Umbilical cord (tissue), 2 donors: ENCODE measurements at places on chromosomes 7 and 10.

DNA sequence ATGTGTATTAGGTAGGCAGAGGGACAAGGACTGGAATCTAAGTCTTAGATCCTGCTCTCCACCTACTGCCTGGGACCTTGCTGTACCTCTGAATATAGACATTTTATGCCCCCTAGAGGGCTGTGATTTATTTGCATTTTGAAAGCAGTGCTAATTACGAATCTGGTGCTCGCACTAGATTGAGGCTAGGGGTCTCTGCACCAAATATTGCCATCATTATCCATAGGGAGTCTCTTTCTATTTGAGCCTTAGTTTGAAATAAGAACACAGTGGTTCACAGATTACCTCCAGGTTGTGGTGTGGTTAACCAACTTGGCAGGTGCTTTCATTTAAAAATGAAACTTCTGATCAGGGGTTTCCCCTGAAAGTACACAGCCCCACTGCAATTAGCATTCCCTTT, 41.8 kb downstream of the CNNM1 start:
- no peak for DNase-seq

- no peak for DNase-seq
Observed at GRCh38 chr10:15794569-15794968, 65.7 kb downstream of the MINDY3 start.

- DNase-seq: no peak
Observed at GRCh38 chr10:126073606-126074005, 177.2 kb downstream of the FANK1 start.

DNA sequence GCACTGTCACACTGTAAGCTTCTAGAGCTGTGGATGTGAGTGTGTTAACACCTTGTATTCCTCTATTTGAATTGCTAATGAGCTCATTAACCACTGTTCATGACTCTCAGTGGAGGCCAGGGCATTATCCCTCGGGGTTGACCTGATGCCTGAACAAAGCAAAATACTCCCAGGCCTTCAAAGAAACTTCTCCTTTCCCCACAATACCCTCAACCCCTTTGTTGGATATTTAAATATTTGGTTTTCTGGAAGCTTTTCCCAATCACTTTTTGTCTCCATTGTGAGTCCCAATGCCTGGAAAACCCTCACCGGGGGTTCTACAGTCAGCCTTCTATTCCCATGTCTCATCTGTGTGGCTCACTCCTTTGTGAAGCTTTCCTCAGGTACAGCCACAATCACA, 780.1 kb downstream of the PHTF2 start:
- DNase-seq: no peak

DNA sequence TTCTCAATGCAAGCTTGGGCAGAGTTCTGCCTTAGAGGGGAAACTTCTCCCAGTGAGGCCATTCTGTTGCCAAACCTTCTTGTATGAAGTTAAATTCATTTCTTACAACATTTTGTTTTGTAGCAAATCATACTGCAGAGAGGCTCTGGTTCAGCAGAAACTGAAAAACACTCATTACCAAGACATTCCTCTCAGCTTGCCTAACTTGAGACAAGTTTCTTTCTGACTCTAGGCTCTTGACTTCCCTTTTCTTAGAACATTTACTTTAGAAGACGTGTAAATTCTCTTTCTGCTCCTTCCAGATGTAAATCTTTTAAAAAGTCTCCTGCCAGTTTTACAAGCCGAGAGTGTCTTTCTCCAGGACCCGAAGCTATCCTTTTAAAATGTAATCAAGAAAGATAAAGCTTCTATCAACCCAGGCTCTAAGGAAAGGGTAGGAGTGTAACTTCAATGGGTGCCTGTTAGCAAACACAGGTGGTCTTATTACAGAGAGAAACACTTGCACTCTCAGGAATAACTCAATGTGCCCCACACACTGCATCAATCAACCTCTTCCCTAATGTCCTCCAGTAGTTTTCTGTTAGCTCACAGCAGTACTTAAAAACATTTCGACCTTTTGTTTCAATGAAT, 80.5 kb upstream of the TAS2R16 start:
- peak; percentile 2 for DNase-seq

DNA sequence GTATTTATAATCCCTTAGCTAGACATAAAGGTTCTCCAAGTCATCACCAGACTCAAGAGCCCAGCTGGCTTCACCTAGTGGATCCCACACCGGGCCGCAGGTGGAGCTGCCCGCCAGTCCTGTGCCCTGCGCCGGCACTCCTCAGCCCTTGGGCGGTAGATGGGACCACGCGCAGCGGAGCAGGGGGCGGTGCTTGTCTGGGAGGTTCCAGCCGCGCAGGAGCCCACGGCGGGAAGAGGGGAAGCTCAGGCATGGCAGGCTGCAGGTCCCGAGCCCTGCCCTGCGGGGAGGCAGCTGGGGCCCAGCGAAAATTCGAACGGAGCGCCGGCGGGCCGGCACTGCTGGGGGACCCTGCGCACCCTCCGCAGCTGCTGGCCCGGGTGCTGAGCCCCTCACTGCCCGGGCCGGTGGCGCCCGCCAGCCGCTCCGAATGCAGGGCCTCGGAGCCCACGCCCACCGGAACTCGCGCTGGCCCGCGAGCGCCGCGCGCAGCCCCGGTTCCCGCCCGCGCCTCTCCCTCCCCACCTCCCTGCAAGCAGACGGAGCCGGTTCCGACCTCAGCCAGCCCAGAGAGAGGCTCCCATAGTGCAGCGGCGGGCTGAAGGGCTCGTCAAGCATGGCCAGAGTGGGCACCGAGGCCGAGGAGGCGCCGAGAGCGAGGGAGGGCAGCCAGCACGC, 675.6 kb downstream of the REEP3 start:
- DNase-seq: no peak

- DNase-seq: peak; percentile 88
Observed at GRCh38 chr10:52540479-52540984, 226.5 kb downstream of the DKK1 start.

GRCh38 chr7:132080967-132081668, 495.2 kb downstream of the PLXNA4 start:
- peak; percentile 96 for DNase-seq

GRCh38 chr7:112431803-112432202, 18.5 kb upstream of the IFRD1 start:
- no peak for DNase-seq

- DNase-seq: peak; percentile 75
Observed at GRCh38 chr10:109534193-109534592, 389.1 kb downstream of the XPNPEP1 start.

DNA sequence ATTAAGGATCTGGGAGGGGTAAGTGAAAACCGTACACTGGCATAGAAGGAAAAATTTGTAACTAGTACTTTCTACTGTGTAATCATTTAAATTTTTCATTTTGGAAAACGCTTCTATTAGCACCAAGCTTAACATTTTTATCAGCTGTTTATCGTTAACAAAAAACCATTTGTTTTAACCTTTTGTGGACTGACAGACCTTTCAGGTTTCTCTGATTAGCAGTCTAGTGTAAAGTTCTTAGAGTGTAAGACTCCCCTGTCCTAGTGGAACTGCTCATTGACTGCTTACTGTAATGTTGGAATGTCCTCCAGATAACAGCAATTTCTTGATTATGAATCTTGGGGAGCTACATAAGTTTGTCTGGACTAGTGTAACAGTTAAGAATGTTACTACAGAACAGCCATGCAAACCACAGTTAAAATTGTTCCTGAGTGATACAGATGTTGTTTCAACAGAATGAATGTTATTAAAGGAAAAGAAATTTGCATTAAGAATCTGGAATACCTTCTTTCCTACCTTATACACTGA, 2.0 kb downstream of the DBF4 start:
- no peak for DNase-seq

- DNase-seq: peak; percentile 38
Observed at GRCh38 chr7:151838861-151839381, 38.0 kb downstream of the PRKAG2 start.

DNA sequence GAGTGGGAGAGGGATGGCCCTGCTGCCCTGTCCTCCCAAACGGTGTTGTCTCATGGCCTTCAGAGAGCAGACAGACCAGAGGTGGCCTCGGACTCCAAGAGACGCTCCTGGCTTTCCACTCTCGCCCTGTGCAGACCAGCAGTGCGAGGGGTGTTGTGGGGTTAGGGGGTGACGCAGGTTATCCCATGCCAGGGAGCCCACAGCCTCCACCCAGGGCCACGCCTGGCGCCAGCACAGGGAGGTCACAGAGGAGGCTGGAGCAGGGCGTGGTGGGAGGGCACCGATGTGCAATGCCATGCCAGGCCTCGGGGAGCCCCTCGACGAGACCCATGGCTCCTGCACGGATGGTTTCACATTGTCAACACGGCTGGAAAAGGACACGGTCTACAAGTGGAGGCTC, 52.1 kb downstream of the INPP5A start:
- no peak for DNase-seq

DNA sequence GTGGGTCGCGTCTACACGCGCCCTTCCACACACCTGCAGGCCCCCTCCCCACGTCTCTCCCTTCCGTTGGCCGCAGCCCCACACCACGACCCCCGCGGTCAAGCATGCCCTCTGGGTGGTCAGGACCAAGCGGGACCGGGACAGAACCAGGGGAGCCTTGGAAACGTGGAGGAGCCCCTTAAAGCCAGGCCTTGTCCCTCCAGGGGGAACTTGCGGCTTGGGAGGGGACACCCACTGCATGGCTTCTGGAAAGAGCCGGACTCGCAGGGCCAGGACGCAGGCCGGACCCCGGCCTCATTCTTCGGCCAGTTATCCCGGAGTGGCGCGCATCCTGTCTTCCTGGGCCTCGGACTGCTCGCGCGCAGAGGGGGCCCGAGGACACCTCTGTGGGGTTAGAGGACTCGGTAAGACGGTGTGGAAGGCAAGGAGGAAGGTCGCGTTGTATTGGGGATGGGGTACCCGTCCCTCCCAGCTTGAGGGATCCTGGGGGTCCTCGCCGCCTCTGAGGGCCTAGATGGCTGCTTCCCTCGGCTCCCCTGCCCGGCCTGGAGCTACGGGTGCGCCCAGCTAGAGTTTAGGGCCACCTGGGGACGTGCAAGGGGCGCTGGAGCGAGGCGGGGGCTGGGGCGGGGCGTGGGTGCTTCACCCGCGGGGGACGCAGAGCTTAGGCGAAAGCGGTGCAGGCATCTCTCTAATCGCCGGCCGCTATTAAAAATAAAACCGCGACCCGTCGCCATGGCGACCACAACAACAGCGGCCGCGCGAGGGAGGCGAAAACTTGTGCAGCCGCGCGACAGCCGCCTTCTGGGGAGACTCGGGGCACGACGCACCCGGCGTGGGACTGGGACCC, 1.8 kb upstream of the PDGFA start:
- DNase-seq: peak; percentile 55

GRCh38 chr7:138359870-138360559, 100.0 kb upstream of the TRIM24 start:
- DNase-seq: no peak

DNA sequence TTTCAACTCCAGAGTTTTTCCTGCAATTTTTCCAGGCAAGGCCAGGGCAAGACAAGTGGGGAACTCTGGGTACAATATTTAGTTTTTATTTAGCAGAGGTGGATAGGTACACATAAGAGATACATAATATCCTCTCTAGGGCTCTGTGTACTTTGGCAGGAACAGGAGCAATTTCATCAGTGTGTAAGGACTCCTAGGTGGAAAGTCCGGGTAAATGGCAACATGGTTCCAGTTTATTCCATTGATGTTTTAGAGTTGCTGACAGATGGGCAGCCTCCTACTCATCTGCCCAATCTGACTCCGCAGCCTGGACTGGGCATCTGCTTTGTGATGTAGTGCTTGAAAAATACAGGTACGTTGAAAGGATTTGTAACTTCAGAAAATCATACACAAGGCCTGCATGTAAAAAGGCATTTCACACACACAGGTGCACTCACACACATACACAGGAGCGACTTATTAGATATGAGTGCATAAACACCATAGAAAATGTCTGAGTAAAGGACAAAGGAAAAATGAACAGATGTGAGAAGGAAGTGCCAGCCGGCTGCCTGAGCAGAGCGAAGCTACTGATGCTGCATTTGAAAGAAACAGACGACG, 5.7 kb downstream of the PON1 start:
- no peak for DNase-seq

DNA sequence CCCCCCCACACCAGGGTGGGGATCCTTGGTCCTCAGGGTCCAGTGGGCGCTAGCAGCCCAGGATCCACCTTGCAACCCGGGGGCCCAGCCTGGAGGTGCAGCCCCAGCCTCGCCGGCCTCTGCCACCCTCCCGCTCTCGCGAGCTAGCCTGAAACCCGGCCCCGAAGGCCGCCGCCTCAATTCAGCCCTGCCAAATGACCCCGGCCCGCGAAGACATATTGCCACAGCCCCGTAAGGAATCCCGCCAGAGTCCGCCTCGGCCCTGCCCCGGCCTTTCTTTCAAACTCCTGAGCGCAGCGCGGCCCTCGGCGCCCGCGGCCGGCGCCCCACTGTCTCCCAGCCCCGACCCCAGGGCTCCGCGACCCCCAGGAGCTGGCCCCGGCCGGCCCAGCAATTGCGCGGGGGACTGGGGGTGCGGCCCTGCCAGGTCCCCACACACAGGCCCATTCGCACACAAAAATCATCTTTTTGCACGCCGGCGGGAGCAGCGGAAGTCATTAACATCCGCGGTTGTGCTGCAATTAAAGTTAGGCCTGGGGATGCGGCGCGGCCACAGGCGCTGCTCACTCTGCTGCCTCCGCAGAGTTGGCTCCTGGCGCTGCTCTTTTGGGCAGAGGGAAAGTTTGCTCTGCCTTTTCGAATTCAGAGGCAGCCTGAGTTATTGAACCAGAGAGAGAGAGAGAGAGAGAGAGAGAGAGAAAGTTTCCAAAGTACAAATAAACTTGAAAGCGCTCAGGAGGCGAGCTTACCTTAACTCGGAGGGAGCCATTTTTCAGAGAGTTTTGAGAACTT, 4.0 kb downstream of the HOXA5 start:
- no peak for DNase-seq

DNA sequence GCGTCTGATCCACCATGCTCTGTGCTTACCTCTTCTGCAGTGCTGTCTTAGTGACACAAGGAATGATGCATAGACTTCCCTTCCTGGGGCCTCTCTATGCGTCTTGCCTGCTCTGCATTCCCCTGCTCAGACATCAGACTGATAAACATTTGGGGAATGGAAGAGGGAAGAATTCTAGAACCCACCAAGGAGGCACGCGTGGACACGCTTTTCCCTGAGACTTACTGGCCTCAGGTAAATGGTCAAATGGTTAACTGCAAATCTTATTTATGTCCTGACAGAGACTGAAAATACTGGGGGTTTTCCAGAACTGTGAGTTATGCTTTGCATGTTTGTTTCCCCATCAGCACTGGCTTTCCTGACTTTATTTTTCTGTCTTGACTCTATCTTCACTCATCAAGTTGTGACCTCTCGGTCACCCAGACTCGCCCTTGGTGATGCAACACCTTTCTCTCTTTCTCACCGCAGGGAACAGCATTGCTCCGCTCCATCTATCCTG, 285.9 kb upstream of the FZD8 start:
- peak; percentile 66 for DNase-seq

DNA sequence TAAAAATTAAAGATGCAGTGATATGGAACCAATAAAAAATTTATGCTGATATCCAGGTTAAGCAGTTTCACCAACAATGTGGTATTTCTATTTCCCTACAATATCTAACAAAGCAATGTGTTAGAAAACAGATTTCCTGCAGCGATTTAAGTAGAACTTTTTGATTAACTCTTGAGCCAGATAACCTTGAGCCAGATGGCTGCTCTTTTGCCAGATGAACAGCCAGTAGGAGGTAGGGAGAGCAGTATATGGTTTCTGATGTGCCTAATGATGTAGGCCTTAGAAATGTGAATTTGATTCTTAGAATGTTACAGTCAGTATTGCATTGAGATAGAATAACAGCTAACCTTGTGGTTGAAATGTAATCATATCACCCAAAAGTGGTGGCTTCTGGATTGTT, 31.1 kb downstream of the STAMBPL1 start:
- no peak for DNase-seq
